NT2/D1 (cell line): ENCODE measurements at places on chromosomes 3 and 15.

DNA sequence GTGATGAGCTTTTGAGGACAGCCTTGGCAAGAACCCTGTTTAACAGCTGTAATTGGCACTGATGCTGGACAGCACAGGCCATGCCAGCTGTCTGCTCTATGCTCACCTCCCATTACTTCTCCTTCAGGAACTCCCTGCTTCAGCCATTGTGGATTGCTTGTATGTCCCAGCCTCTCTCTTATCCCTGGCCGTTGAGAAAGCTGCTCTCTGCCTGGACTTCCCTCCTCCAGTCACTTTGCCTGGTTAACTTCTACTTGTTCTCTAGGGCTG, 444.5 kb downstream of the EPHB1 start:
- DNase-seq, result no peak

DNA sequence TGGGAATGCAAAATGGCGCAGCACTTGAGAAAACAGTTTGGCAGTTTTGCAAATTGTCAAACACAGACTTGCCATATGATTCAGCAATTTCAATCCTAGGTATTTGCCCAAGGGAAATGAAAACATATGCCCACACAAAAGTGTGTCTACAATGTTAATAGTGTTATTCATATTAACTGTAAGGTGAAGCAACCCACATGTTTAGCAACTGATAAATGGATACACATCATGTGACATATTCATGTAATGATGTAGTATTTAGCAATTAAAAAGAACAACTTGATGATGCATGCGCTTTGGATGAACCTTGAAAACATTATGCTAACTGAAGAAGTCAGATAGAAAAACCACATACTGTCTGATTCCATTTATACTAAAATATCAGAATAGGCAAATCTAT, 539.0 kb upstream of the PPP2R3A start:
- no peak for DNase-seq

DNA sequence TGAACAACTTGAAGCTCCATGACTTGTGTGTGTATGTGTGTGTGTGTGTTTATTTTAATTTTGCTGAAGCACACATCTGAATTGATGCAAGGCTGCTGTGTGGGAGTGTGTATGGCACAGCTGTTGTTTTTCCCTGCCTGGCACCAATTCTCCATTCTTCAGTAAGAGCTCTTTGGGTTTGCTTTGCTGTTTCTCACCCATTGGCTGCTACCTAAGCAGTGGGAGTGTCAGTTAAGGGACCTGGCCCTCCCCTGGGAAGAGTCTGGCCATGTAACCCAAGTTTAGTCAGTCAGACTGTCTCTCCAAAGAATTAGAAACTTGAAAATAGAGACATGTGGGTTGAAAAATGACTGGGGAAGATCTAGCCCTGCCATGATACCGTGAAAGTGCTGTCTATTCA, 126.2 kb upstream of the SYNPR start:
- no peak for DNase-seq

GRCh38 chr15:64776402-64776786, 1.0 kb upstream of the RBPMS2 start:
- DNase-seq, result no peak

GRCh38 chr3:101512396-101512645, 691 bp downstream of the SENP7 start:
- DNase-seq, result no peak

DNA sequence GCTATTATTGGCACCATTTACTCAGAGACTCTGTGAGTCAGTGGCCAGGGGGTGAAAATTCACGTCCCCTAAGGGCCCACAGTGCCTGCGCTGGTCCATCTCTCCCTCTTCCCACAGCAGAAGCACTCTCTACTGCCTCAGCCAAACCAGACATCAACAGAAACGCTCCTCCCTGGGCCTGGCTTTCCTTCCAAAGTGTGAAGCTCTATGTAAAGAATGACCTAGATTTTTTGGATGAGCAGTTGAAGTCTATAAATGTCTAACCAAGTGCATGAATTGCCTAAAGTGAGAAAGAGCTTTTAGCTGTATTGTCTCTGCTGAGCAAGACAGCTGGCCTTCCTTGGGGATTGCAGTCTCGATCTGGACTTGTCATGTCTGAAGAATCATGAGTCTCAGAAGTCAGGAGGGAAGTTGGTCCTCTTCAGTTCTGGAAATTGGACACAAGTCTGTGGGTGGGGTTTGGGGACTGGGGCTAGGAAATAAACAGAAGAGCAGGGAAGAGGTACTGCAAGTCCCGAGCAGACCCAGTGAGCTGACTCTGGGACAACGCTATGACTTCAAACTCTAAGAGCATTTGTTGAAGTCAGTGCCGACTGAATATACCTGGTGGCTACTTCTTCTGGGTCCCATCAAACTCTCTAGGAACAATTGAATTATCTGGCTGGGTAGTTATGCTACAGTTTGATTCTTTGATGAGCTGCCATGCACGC, 29.0 kb downstream of the RASGRP1 start:
- no peak for DNase-seq

GRCh38 chr3:105166893-105167292, 199.8 kb upstream of the ALCAM start:
- no peak for DNase-seq

DNA sequence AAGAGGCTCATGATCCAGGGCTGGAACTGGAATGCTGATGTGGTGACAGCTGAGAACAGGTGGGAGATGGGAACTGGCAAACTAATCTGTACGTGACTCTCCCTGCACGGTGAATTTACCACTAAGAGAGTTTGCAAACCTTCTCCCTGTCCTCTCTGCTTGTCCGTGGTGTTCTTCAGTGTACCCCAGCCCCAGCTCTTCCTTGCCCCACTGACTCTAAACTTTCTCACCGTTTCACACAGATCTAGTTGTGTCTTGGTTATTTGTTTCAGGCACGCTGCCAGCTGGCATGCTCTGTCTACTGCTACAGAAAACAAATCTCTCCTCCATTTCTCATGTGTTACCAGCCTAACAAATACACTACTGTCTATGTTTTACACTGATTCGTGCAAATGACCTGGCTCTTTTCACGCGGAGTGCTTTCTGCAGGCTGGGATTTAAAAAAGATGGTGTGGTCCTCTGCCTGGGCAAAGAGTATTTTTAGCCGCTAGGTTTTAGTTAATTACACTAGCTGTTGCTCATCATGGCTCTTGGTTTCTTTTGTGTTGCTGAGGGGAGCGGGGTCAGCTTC, 192.7 kb upstream of the LRIG1 start:
- no peak for DNase-seq
